T-helper 1 cell (primary cell): ENCODE measurements at places on chromosomes 3 and 15.

DNA sequence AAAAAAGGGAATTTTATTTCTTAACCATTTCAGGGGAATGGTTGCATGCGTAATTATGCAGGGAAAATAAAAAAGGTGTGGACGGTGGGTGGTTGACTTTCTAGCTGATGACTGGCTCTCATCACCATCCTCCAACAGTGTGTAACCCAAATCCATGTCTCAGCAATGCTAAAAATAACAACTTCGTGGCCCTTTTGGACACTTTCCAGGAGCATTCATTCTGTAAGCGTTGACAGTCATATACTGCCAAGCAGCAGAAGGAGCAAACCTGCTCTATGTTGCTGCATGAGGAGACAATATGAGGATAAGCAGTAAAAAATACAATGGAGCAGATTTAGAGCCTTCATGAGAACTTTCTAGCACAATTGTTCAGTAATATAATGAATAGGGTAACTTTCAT is 189.1 kb downstream of the ANXA2 start:
- no peak for DNase-seq

DNA sequence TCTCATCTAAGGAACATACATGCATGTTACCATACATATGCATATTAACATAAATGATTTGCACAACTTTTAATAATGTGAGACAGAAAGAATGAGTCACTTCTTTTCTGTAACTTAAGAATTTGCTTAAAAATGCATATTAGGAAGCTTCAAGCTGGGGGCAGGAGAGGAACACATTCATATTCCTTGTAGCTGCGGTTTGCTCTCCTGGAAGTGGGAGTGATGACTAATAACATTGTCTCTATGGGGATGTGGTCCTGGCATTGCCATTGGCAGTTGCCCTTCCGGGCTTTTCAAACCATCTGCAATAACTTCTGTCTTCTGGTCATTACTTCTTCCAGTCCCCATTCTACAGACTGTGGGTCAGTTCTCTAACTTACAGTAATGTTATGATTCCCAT is 15.6 kb downstream of the CHST2 start:
- DNase-seq: peak; percentile 15

GRCh38 chr3:55716044-55716443 is 228.9 kb upstream of the WNT5A start:
- no peak for DNase-seq

DNA sequence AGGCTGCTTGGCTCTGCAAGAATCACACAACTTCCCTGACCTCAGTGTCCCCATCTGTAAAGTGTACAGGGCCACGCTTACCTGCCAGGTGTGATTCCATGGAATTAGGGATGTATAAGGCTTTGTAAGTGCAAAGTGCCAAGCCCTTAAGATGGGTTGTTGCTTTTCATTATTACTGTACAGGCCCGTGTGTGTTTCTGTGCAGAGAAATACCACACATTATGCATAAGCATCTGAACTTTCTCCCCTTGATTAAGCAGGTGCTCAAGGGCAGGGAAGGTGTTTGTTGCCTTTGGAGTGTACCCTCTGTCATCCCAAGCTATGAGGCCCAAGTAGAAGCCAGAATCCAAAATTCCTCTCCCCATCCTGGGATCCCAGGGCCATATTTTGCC is 13.6 kb upstream of the HRH1 start:
- DNase-seq: no peak

DNA sequence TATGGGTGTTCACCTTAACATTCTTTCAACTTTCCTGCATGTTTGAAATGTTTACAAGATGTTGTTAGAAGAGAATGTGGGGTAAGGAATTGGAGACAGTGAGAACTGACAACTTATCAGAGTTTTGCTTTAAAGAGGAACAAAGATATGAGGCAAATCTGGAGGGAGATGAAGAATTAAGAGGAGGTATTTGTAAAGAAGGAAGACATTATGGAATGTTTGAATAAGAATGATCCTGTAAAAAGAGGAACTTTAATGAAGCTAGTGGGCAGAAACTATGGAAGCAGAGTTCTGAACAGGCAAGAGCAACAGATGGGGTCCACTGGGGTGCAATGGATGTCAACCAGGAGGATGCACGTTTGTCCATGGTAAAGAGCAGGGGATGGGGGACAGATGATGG is 27.7 kb downstream of the PLD1 start:
- DNase-seq: no peak
